GM06990 (cell line): ENCODE measurements at places on chromosomes 5 and 9.

- DNase-seq = no peak
Observed at GRCh38 chr5:2259494-2260107, 376.9 kb upstream of the IRX4 start.

- no peak for DNase-seq
Observed at GRCh38 chr9:95573463-95573862, 56.7 kb upstream of the PTCH1 start.

GRCh38 chr9:121768416-121769015, 117.1 kb downstream of the DAB2IP start:
- no peak for DNase-seq

GRCh38 chr5:167570431-167570830, 721.0 kb upstream of the WWC1 start:
- DNase-seq = no peak

- peak; percentile 53 for DNase-seq
Observed at GRCh38 chr5:72138943-72139521, 31.8 kb downstream of the MAP1B start.

DNA sequence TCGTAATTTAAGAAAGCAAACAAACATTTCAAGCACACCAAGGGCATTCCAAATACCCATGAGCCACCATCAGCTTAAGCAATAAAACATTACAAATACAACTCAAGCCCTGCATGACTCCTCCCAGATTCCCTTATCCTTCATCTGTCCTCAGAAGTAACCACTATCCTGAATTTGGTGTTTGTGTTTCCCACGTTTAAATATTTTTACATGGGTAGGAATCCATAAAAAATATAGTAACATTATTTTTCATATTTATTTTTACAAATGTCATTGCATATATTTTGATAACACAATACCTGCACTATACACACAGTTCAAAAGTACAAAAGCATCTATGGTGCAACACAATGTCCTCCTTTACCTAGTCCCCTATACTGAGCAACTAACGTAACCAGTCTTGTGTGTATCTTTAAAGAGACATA, 6.4 kb downstream of the PRKAA1 start:
- no peak for DNase-seq

GRCh38 chr5:133854554-133854953, 113.9 kb downstream of the C5orf15 start:
- DNase-seq = no peak

GRCh38 chr5:151683986-151684588, 2.6 kb downstream of the SPARC start:
- no peak for DNase-seq

DNA sequence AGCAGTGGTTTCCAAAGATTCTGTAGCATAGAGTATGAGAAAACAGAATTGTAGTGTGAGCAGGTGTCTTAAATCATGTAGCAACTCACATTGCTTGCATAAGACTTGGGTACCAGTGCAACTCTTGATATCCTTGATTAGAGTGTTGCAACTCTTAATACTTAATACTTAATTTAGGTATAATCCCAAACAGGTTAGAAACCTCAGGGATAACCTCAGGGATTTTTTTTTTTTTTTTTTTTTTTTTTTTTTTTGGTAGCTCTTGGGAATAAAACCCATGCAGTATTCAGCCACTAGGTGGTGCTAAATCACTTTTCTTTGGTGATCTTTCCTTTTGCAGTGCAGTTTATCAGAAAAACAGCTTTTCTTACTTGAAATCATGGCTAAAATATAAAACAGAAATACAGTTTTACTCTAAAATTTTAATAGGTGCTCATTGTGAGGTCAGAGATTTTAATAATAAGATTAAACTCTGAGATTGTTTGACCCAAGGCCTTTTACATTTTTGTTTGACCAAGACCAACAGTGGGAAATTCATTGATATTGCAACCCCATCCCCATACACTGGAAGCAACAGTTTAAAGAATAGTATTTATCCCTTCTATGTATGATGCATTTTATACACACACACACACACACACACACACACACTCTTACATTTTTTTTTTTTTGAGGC, 55.3 kb downstream of the ERAP1 start:
- DNase-seq = no peak

DNA sequence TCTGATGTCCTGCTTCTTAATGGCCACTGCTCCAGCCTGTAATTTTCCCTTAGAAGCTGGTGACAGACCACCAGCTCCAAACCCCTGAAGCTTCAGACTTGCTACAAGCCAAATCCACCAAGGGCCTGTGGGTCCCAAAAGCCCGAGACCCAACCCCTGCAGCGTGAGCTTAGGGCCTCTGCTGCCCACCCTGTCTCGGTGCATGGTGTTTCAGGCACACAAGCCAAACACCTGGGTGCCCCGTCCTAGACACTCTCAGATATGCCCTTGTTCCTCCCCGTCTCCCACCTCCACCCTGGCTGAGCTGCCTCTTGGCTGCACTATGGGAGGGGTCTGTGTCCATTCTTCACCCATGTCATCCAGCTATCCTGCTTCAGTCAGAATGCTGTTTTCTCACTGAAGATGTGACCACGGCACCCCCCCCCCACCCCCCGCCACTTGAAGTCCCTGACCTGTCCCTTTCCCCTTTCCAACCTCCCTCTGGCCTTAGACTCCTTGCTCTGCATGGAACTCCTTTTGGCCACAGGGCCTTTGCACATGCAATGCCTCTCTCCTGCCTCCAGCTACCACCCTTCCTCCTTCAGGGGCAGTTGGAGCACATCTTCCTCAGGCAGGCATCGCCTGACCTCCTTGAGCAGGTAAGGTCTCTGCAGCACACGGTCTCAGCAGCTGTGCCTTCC, 55.8 kb downstream of the ZNF354C start:
- DNase-seq = no peak

- no peak for DNase-seq
Observed at GRCh38 chr5:172904643-172905345, 54.4 kb upstream of the RPL26L1 start.

DNA sequence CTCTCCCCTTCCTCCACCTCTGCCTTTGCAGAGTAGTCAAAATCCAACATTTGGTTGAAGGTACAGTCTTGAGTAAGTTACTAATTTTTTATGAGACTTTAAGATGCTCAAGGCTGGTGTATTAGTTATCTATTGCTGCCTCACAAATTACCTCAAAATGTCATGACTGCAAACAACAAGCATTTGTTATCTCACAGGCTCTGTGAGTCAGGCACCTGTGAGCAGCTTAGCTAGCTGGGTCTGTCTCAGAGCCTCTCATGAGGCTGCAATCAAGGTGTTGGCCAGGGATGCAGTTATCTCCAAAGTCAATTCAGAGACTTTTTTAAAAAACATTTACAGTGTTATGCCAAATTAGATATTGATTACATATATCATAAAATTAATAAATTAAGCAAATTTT, 371.3 kb upstream of the RGMB start:
- no peak for DNase-seq

DNA sequence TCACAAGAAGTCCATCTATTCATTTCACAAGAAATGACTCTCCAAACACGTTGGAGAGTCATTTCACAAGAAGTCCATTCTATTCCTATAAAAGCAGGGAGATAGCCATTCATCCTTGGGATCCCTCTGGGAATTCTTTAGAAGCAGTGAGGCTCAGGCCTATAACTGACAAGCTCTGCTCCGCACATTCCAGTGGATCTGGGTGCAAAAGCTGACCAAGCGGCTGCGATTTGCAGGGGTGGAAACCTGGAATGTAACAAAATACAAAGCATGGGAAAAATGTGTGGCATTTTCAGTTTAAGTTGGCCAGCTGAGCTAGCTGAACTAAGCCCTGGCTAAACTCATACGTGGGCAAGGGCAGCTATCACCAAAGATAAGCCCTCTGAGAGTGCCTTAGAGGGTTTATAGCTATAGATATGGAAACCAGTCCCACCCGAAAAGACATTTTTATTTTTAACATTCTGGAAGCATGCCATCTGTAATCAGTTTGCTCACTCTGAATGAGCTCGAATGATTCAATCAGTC, 8.7 kb downstream of the TAS2R1 start:
- DNase-seq = no peak
